Posterior vena cava (tissue), 2 donors: ENCODE measurements at places on chromosomes 13 and 19. TPM values are rescaled to one million over a fixed set of nuclear protein-coding genes. Genes with fewer than 3 reads are reported as not detected.

Gene CYP2S1
- 1.4 TPM for total RNA-seq

Gene SCGB2B2
- 0.90 TPM for total RNA-seq

Gene JAK3
- total RNA-seq, result 8.8 TPM

Gene CEACAM8
- total RNA-seq, result not detected

Gene SLC10A2
- total RNA-seq, result not detected

Gene VSTM2B
- total RNA-seq, result not detected

Gene FNDC3A
- total RNA-seq, result 49.0 TPM

Gene ZNF317
- total RNA-seq, result 16.5 TPM

Gene GPR180
- total RNA-seq, result 6.5 TPM

Gene ERICH4
- total RNA-seq, result not detected

Gene NRTN
- 0.52 TPM for total RNA-seq

Gene PKN1
- total RNA-seq, result 173 TPM

Gene NLRP11
- total RNA-seq, result not detected

Gene CASP14
- not detected for total RNA-seq

Gene CCDC122
- total RNA-seq, result 5.8 TPM

Gene ZNF793
- 7.4 TPM for total RNA-seq

Gene MUC16
- 0.10 TPM for total RNA-seq

Gene FAAP24
- total RNA-seq, result 1.4 TPM

Gene HAUS5
- 8.3 TPM for total RNA-seq

Gene ZNF358
- total RNA-seq, result 55.0 TPM

Gene MISP3
- total RNA-seq, result 1.0 TPM

Gene PABPC3
- 0.14 TPM for total RNA-seq

Gene ASPDH
- not detected for total RNA-seq

Gene CYP4F8
- not detected for total RNA-seq

Gene KCNRG
- not detected for total RNA-seq

Gene IGFL2
- not detected for total RNA-seq

Gene RFPL4A
- not detected for total RNA-seq

Gene DIRAS1
- 11.6 TPM for total RNA-seq

Gene ZNF528
- total RNA-seq, result 15.9 TPM

Gene LILRB1
- 4.7 TPM for total RNA-seq

Gene ZNF565
- 5.2 TPM for total RNA-seq

Gene TMC4
- 1.1 TPM for total RNA-seq

Gene PGLYRP1
- total RNA-seq, result not detected

Gene PAK4
- 15.0 TPM for total RNA-seq

Gene SIGLEC9
- total RNA-seq, result 12.6 TPM

Gene SIRT2
- total RNA-seq, result 48.1 TPM

Gene MBD3L3
- not detected for total RNA-seq

Gene F10
- 19.8 TPM for total RNA-seq

Gene AMER2
- not detected for total RNA-seq

Gene ZNF541
- total RNA-seq, result 0.19 TPM

Gene SHANK1
- 0.19 TPM for total RNA-seq

Gene PCDH20
- 20.9 TPM for total RNA-seq

Gene SIGLEC5
- not detected for total RNA-seq

Gene FPR1
- total RNA-seq, result 24.0 TPM

Gene CEACAM6
- total RNA-seq, result 0.10 TPM

Gene GGN
- 2.2 TPM for total RNA-seq

Gene PDE4A
- 12.8 TPM for total RNA-seq

Gene TMEM255B
- total RNA-seq, result 20.2 TPM

Gene DCT
- 0.32 TPM for total RNA-seq

Gene TMEM38A
- 3.5 TPM for total RNA-seq

Gene ZNF506
- 23.0 TPM for total RNA-seq

Gene PCDH17
- total RNA-seq, result 7.3 TPM

Gene HCN2
- total RNA-seq, result 0.37 TPM
